Activated effector memory CD4-positive, alpha-beta T cell treated with Interleukin-2 at 50 U/mL for 16 hours (primary cell): ENCODE measurements at places on chromosomes 4 and X.
A peak's percentile ranks its signal among the peaks of the same experiment; 100 is the strongest.

GRCh38 chr4:13243152-13243551 is 241.0 kb downstream of the RAB28 start:
- DNase-seq = no peak

- no peak for DNase-seq
These were observed 18.3 kb upstream of the HHIP start for GRCh38 chr4:144627663-144628076.

DNA sequence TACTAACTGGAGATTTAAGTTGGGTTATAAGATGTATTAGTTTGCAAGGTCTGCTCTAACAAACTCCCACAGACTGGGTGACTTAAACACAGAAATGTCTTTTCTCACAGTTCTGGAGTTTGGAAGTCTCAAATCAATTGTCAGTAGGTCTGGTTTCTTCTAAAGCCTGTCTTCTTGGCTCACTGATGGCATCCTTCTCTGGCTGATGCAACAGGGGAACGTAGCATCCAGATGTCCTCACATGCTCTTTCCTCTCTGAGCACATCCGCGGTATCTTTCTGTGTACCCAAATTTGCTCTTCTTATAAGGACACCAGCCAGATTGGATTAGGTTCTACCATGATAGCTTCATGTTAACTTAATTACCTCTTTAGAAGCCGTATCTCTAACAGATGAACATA is 63.2 kb upstream of the BMP3 start:
- DNase-seq = no peak

- DNase-seq = no peak
These were observed 1405.0 kb upstream of the IGFBP7 start for GRCh38 chr4:58515226-58515625.

DNA sequence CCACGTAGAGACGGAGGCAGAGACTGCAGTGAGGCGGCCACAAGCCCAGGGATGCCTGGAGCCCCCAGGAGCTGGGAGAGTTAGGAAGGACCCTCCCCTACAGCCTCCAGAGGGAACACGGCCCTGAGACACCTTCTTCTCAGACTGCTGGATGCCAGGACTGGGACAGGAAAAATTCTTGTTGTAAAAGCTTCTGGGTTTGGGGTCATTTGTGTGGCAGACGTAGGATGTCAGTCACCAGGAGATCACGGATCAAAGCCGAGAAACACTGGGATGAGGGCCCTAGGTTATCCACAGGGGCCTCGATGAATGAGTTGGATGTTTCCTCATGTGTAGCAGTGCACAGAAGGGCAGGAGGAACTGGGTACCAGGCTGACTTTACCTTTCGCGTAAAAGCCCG is 163.7 kb downstream of the SHOX start:
- no peak for DNase-seq

DNA sequence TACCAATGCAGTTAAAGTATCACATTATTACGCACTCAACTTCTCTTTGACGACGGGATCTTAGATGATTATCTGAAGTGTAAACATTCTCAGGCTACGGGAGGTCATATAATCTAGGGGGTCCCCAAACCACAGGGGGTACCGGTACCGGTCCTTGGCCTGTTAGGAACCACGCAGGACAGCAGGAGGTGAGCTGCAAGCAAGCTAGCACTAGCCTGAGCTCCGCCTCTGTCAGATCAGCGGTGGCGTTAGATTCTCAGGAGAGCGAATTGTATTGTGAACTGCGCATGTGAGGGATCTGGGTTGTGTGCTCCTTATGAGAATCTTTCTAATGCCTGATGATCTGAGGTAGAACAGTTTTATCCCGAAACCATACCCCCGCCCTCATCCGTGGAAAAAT is 20.6 kb upstream of the PRR27 start:
- no peak for DNase-seq

DNA sequence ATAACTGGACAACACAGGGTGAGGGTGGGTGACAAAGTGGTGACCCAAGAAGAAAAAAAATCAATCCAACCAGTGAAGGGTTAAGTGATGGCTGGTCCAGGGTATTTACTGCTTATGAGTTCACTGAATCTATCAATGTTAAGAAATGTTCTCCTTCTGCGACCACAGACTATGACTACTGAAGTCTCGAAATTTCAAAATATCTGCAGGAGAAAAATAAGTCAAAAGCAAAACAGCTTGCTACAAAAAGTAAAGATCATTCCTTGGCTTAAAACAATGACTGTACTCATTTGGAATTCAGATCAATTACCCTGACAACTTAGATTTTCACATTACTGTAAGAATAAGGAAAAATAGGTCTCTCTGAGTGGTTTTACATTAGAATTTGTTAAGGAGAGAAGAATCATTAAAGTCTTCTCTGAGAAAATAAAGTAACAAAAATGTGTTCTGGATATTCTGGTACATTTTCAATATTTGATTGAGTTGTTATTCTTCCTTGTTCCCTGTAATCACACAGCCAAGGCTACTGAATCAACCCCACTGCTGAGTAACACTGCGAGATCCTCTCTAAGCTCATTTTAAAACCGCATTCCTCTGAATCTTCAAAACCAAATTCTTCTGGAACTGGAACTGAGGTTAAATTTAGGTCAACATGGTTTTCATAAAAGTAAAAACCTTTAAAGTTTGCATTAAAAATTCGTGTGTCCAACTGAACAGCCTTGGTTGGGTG is 22.7 kb downstream of the SMPX start:
- no peak for DNase-seq

DNA sequence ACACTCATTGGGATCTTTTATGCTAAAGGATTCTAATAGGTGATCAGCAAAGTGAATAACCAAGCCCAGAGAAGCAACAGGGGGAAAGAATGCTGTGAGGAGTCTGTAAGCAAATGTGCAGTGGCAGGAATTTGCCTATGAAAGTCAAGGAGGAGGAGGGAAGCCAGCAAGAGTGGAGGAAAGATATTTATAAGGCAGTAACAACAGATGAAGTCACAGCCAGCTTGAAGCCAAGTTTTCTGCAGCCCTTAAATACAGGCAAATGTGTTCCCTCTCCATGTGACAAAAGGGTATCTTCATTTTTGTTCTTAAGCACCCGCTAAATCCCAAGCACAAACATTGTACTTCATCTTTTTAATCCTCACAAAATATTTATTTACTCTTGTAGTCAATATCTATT is 275.0 kb upstream of the CLNK start:
- DNase-seq = no peak

GRCh38 chr4:82569727-82570126 is 7.9 kb upstream of the TMEM150C start:
- no peak for DNase-seq

DNA sequence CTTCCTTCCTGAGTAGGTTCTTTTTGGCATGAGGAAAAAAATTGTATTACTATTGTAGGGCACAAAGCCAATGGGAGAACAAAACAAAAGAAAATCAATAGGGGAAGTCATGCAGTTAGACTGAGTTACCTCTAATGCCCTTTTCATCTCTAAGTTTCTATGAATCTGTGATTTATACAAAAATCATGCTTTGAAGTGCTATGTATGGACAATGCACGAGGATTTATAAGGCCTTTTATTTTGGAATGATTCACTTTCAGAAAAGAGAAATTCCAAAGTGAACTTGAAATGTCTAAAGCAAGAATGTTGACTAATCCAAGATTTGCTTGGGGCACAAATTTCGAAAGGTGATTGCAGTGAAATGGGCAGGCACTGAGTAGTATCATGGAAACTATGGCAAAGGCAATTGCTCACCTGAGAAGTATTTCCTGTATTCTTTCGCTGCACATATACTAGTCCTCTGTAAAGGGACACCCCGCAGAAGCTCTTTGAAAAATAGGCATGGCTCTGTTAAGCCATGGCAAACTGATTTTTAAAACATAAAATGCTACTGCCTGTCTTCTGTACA is 52.8 kb downstream of the ADGRG4 start:
- DNase-seq = no peak

DNA sequence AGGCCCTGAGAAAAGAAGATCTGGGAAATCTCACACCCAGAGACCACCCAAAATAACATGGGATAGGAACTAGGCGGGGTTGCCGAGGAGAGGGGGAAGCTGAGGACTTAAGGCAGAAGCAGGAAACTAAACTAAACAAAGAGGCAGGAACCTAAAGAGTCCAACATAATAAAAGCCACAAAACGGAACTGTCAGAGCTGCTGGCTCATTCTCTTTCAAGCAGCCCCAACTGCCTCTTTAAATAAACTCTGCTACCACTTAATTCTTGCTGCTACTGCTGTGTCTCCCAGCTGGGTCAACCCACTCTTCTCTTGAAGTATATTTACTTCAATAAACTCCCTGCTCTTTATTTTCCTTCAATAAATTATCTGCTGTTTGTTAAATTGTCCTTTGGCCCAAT is 44.5 kb downstream of the MAGEB16 start:
- DNase-seq = no peak

GRCh38 chr4:183436417-183436816 is 8.0 kb upstream of the CDKN2AIP start:
- DNase-seq = no peak

DNA sequence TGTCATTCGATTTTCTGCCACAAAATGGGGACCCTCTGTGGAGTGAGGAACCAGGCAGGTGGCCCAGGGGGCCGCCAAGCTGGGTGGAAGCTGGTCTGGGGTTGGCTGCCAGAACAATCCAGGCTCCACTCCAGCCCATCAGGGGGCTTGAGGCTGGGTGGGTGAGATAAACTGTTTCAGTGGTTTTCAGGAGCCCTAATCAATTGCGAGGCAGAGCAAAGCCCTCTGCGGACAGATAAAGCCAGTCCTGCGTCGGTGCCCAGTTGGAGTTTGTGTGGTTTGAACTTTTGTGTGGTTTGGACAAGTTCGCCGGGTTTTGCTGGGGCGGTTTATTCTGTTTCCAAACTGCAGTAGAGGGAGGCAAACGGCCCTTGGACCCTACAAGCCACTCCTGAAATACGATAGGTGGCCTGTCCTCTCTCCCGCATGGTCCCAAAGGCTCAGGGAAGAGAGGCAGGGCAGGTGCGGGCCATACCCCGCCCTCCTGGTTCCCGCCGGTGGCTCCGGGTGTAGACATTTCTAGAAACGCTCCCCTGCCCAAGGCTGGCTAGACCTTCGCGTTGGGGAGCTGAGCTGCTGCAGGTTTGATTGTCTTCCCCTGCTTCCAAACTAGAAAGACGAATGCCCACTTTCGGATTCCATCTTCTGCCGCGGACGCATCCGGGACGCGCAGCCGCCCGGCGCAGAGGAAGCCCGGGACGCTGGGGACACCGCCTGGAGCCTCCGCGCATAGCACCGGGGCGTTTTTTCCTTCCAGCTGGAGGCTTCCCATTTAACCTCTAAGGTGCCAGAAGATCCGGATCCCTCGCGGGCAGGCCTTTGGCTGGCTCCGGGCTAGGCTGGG is 169.0 kb upstream of the BCOR start:
- DNase-seq = peak; percentile 34

- DNase-seq = no peak
These were observed 172.7 kb downstream of the NHS start for GRCh38 chrX:17547658-17548057.

DNA sequence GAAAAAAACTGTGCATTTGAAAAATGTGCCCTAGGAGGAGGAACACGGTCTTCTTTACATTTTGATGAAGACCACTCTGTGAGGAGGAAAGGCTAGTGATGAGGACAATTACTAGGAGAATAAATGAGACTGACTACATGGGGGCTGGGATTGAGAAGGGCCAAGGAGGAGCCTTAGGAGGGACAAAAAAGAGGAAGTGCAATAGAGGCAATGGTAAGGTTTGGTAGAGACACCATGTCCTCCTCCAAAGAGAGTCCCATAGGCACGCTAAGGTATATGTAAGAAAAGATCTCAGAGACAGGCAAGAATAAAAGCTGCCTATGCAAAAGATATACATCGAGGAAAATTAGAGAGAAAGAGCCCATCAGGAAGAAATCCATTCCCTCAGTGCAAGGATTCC is 336.5 kb upstream of the SFRP2 start:
- no peak for DNase-seq
